ENCODE measurements at places on chromosomes 6 and 20.

DNA sequence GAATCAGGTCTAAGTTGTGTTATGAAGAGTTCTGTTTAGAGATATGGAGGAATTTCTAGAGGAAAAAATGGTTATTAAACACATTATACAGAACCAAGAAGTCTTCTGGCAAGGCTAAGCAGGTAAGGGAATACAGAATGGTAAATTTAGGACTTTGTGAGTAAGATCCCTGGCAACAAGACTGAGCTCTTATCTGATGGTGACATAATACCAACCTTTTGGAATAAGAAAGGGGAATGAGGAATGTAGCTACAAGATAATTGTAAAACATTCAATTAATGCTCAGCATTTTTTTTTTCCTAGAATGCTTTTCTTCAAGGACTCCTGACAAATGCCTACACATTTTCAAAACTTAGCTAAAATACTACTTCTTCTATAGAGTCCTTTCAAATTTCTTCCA lies 51.8 kb downstream of the CYB5R4 start:
- H3K36me3 ChIP-seq: no peaks in the 10 kb centered on the region

DNA sequence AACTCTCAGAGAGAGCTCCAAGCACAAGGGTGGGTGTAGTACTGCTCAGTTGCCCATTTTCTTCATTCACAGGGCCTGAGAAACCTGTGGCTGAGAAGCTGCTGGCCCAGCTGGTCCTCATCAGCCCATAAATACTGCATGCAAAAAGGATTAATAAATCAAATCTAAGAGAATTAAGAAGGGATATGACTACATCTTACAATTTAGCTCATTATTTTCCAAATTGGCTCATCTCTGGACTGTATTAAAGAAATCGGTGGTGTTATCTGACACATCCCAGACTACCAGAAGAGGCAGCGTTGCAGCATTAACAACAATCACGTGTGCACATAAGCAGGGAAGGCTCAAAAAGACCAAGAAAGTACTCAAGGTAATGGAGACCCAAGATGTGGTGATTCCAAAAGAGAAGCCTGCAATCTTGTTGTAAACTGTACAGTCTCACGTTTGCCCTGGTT lies 90.7 kb downstream of the CD24 start:
- H3K36me3 ChIP-seq: no peaks in the 10 kb centered on the region
- H3K4me1 ChIP-seq: peaks cover 6% of the 10 kb centered on the region
- no peak overlapping the region for H3K4me3 ChIP-seq
- H3K27me3 ChIP-seq: no peaks in the 10 kb centered on the region
- no peak overlapping the region for H3K27ac ChIP-seq
- DNase-seq: peak; percentile 27

- H3K4me1 ChIP-seq: no peaks in the 10 kb centered on the region
- no peaks in the 10 kb centered on the region for H3K27me3 ChIP-seq
- no peak for DNase-seq
- no peak overlapping the region for H3K4me3 ChIP-seq
- H3K27ac ChIP-seq: no peak overlapping the region
Measured at GRCh38 chr6:148042536-148042935, 300.1 kb upstream of the SASH1 start.

GRCh38 chr6:152863618-152864326 lies 113.2 kb downstream of the VIP start:
- no peak overlapping the region for H3K27ac ChIP-seq
- no peak overlapping the region for H3K4me3 ChIP-seq
- H3K36me3 ChIP-seq: no peaks in the 10 kb centered on the region

DNA sequence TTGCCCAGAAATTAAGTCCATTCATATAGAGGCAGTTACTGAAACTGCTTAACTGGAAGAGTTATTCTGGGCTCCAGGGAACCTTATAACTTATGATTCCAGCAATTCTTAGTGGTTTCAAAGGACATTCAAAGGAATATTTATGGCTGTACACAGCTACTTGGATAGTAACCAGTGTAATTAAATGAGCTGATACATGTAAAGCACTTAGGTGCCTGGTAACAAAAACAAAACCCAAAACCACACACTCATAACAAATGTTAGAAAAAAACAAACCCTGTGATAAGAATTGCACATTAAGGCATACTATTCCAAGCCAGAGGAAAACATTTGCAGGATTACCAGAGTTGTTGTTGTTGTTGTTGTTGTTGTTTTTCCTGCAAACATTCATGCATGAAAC lies 51.5 kb downstream of the STK4 start:
- peaks cover 5% of the 10 kb centered on the region for H3K4me1 ChIP-seq
- no peak for DNase-seq
- H3K4me3 ChIP-seq: no peak overlapping the region

GRCh38 chr6:83518816-83519480 lies 6.6 kb downstream of the PRSS35 start:
- H3K27ac ChIP-seq: no peak overlapping the region
- no peak overlapping the region for H3K4me3 ChIP-seq
- no peaks in the 10 kb centered on the region for H3K4me1 ChIP-seq

- H3K27me3 ChIP-seq: no peaks in the 10 kb centered on the region
- no peak overlapping the region for H3K27ac ChIP-seq
- H3K4me1 ChIP-seq: no peaks in the 10 kb centered on the region
- H3K36me3 ChIP-seq: no peaks in the 10 kb centered on the region
- H3K4me3 ChIP-seq: no peak overlapping the region
Measured at GRCh38 chr6:142478117-142478516, 176.3 kb downstream of the ADGRG6 start.

Data from mesendoderm (in vitro differentiated cells).